ENCODE measurements at places on chromosomes 4 and X. TPM values are rescaled to one million over a fixed set of nuclear protein-coding genes. Genes with fewer than 3 reads are reported as not detected.

- no peak overlapping the region for H3K27ac ChIP-seq
- DNase-seq: no peak
- H3K27me3 ChIP-seq: no peaks in the 10 kb centered on the region
- no peaks in the 10 kb centered on the region for H3K4me1 ChIP-seq
- H3K4me3 ChIP-seq: no peak overlapping the region
- H3K36me3 ChIP-seq: peaks cover 35% of the 10 kb centered on the region
Measured at GRCh38 chr4:39504538-39504937, 22.7 kb downstream of the UGDH start.

GRCh38 chrX:372856-373640, 13.7 kb downstream of the PPP2R3B start:
- H3K27ac ChIP-seq: no peak overlapping the region
- peaks cover 19% of the 10 kb centered on the region for H3K4me1 ChIP-seq
- no peaks in the 10 kb centered on the region for H3K36me3 ChIP-seq
- no peaks in the 10 kb centered on the region for H3K27me3 ChIP-seq
- H3K4me3 ChIP-seq: no peak overlapping the region

DNA sequence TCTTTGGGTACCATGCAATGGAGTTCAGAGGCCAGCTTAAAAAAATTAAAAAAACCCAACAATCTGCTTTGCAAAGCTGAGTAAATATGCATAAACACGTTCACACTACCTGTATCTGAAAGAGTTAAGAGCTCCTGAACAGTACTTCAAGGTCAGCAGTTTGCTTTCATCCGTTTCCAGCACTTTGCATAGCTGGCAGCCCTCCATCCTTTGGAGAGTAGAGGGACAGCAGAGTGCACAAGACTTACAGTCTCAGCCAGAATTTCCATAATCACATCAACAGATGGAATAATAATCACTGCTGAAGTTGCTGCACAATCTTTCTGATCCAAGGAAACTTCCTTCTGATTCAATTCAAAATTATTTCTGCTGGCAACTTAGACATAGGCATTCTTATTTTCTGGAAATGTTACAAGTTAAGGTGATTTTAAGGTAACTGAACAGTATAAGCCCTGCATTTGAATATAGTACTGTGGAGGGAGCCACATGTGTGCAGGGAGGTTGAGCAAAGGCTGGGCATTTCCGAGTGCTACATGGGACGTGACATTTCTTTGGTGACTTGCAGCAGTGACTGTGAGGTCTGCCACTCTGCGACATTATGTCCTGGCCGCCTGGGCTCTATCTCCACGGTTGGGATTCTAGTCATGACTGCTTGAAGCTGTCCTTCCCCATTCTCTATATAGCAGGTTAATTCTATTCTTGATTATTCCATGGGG, 73.5 kb upstream of the EMCN start:
- H3K4me3 ChIP-seq: no peak overlapping the region
- H3K36me3 ChIP-seq: no peaks in the 10 kb centered on the region
- peaks cover 18% of the 10 kb centered on the region for H3K4me1 ChIP-seq
- no peak overlapping the region for H3K27ac ChIP-seq

GRCh38 chrX:71222929-71223328, at the start of gene GJB1:
GJB1 (plus strand) TSS chrX:71223224; CDS start chrX:71223708, 484 bp downstream.
- H3K36me3 ChIP-seq: no peaks in the 10 kb centered on the region
- H3K27me3 ChIP-seq: no peaks in the 10 kb centered on the region
- H3K27ac ChIP-seq: no peak within 1 kb of the TSS
- H3K4me1 ChIP-seq: peaks cover 47% of the 10 kb centered on the region

GRCh38 chrX:110836451-110836850, 40.8 kb upstream of the CHRDL1 start:
- H3K27ac ChIP-seq: no peak overlapping the region
- H3K4me3 ChIP-seq: no peak overlapping the region
- H3K27me3 ChIP-seq: no peaks in the 10 kb centered on the region
- no peaks in the 10 kb centered on the region for H3K36me3 ChIP-seq
- DNase-seq: no peak

GRCh38 chr4:17115583-17115982, 217.1 kb upstream of the LDB2 start:
- no peaks in the 10 kb centered on the region for H3K36me3 ChIP-seq
- no peaks in the 10 kb centered on the region for H3K27me3 ChIP-seq
- DNase-seq: no peak
- no peaks in the 10 kb centered on the region for H3K4me1 ChIP-seq
- no peak overlapping the region for H3K4me3 ChIP-seq

JADE3 gene
- 9.3 TPM for total RNA-seq

USP27X gene
- total RNA-seq: 1.3 TPM

TBX22 gene
- not detected for total RNA-seq

HGFAC gene
- total RNA-seq: 0.78 TPM

NUDT10 gene
- 1.0 TPM for total RNA-seq

UVSSA gene
- 26.0 TPM for total RNA-seq

RGN gene
- total RNA-seq: 20.8 TPM

Data from body of pancreas (tissue), 4 donors.